C1 segment of cervical spinal cord (tissue), 14 donors: ENCODE measurements at places on chromosomes 2 and 18.

- no peak for DNase-seq
Observed at GRCh38 chr2:160249876-160250275, 49.8 kb upstream of the ITGB6 start.

DNA sequence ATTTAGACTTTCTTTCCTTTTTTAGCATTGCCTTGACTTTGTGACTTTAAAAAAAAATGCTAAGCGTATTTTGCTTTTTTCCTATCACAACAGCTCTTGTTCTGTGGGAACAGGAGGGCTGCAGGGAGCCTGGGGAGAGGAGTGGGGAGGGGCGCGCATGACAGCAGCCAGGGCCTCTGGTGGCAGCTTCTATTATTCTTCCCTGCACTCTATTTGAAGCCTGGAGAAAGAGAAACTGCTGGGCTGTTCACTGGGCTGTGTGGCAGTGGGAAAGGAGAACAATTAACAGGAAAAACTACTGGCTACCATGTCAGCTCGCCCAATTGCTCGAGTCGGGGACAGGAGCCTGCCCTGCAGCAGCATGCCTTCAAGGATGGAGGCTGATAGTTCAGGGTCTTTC is 119.0 kb upstream of the ZBTB14 start:
- peak; percentile 57 for DNase-seq

GRCh38 chr2:202249521-202250253 is 11.3 kb upstream of the SUMO1 start:
- no peak for DNase-seq

- DNase-seq: no peak
Observed at GRCh38 chr2:202941771-202942170, 29.7 kb downstream of the CARF start.

GRCh38 chr2:209472871-209473270 is 49.0 kb downstream of the MAP2 start:
- DNase-seq: no peak

GRCh38 chr2:136420346-136420745 is 302.4 kb upstream of the CXCR4 start:
- no peak for DNase-seq

DNA sequence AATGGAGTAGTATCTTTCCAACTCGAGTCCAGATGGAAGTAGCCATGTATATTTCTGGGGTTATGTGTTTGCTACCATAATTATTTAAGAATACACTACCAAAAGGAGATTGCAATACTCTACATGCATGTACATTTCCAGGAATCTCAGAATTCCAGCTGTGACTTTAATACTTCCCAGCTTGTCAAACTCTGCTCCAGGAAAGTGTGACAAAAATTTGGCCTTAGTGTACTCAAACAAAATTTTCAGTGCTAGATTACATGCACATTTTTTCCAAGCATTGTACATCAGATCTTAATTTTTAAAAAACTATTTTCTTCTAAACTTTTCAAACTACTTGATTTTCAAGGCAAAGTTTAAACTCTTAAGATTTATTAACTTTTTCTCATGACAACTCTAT is 1791.6 kb downstream of the SUCLG1 start:
- DNase-seq: no peak

DNA sequence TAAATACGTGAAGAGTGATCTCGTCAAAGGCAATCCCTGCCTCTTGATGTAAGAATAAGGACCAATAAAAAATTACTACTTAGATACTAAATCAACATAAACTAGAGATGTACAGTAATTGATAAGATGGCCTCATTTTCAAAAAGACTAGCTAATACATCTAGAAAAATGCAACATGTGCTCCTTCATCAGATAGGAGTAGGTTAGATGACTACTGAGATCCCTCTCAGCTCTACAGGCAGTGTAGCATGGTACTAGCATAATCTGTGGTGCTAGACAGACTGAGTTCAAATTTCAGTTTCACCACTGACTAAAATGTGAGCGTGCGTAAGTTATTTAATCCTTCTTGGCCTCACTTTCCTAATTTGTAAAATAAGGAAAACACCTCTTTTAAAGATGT is 82.6 kb upstream of the FRZB start:
- no peak for DNase-seq

DNA sequence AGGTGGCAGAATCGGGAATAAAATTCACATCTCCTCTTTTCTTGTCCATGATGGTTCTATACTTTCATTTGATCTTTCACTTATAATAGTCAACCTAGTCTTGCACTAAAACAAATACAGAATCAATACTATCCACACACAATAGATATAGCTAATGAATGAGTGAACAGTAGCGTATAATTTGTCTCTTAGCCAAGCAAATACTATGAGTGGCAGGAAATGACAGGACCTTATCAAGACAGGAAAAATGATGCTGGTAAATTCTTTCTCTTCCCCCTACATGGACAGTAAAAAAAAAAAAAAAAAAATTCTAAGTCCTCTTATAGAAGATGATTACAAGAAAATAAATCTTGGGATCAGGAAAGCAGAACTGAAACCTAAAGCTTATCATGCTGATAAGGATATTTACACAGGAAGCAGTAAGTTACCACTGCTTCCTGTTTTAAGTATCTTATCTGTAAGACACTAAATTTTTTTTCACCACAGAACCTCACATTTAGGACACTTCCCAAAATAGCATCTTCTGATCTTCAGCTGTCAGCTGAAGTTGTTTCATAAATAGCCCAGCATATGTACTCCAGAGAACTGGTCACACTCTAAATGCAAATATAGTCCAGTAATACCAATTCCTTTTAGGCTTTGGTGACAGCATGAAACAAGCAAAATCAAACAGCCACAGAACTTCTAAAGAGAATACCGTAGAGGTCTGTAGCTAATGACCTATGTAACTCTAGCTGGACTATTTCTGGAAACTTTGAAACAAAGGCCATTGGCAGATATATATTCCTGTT is 27.0 kb downstream of the IRS1 start:
- DNase-seq: no peak

DNA sequence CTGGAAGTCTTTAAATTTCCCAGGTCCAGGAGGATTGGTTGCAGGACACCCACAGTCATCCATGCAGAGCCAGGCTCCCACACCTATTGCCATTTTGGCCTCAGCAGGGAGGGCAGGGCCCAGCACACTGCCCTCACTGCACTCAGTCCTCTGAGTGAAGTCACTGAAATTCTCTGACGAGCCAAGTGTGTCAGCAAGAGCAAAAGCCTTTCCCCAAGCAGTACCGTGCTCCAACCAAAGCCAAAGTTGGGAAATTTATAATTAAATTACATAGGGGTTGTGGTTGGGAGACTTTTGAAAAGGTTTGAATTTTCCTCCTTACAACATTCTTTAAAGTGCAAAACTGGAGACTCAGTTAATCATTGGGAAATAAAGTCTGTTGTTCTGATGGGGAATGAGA is 98.5 kb upstream of the CD226 start:
- DNase-seq: no peak

GRCh38 chr2:24359129-24360049 is 947 bp downstream of the ITSN2 start:
- peak; percentile 44 for DNase-seq

DNA sequence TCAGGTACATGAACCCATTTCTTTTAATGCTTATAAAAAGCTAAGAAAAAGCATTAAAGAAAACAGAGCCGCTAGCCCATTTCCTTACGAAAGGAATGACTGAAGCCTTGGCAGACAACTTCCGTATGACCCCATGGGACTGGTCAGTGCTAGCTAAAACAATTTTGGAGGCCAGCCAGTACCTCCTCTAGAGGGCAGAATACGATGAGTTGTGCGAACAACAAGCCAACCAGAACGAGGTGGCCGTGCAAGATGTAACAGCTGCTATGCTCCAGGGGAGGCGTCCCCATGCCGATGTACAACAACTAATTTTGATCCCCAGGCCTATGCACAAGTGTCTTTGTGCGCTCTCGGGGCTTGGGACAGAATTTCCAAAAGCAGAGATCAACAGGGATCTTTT is 16.7 kb downstream of the MAP3K2 start:
- no peak for DNase-seq
